Right ventricle myocardium inferior (tissue), 1 donor: ENCODE measurements at places on chromosomes 1 and 21. TPM values are rescaled to one million over a fixed set of nuclear protein-coding genes. Genes with fewer than 3 reads are reported as not detected.

DNA sequence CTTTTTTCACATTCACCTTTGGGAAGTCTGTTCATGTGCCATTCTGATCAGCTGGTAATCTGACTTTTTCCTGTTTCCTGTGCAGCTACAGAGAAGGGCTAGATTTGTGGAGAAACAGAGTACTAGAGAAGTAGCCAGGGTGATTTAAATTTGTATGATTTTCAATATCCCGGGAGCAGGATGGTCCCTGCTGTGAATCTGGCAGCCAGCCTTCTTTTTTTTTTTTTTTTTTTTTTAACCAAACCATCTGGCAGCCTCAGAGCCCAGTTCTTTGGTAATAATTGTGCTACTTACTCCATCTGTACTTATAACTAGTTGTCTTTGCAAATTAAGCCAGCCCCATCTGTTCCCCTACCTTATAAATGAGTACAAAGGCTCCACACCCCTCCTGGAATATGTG, 248.6 kb upstream of the DEPDC1 start:
- no peak for DNase-seq

DNA sequence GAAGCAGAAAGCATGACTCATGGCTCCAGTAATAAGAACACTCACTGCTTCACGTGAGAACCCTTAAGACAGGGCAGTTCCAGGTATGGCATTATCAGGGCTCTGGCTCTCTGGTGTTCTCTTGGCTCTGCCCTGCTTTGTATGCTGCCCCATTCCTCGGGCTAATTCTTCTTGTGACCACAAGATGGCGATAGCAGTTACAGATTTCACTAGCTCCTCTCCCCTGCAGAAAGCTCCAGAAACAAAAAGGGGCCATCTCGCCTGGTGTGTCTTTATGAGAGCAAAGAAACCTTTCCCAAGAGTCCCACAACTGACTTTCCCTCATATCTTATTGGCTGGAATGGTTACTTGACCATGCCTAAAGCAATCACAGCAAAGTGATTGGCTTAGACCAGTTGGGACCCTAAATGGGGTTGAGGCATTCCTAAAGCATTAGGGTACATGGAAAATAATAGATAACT, 60.1 kb downstream of the F3 start:
- DNase-seq: no peak

DNA sequence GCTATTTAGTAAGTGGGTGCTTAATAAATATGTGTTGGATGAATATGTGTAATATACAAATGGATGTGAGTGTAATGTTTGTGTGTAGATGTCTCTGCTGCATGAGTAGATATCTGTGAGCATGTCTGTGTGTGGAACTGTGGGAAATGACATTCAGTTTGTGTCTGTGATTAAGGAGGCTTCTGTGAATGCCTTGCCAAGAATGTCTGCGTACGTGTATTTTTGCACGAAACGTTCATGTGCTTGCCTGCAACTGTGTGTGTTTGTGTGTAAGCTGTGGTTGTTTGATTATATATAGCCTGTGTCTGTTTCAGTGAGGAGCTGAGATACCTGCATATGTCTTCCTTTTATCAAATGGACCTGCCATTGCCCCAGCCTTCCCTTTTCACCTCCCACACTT, 13.8 kb downstream of the DMBX1 start:
- DNase-seq: no peak

- no peak for DNase-seq
Observed at GRCh38 chr1:47235806-47236205, 3.8 kb upstream of the TAL1 start.

GRCh38 chr1:23591460-23592208, 32.3 kb upstream of the ID3 start:
- no peak for DNase-seq

- DNase-seq: peak; percentile 82
Observed at GRCh38 chr1:184753608-184754475, 816 bp downstream of the EDEM3 start.

DNA sequence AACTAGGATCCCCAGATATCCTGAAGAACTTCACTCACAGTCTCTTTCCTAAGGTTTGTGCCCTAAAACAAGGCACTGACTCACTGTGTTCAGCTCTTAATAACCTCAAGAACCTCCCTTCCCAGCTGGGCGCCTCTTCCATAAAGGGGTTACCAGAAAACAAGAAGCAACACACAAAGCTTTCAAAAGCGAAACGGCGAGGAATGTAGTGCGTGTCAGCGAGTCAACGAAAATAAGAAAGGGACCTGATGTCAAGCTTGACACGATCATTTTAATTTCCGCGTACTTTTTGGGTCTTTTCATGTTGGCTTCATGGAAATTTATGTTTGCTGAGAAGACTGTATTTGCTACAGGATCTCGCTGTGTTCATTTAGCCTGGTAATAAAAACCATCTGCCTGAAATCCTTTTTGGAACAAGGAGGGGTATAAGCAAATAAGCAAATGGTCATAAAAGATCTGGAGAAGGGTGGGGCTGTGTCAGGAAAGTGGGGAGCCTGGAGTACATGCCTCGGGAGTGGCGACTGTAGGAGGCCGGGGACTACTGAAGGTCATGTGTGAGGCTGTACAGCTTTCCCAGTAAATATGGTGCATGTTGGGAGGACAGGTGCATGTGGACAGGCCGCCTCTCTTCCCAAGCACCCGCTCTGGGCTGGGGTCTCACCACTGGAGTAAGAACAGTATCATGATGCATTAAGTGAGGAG, 11.4 kb upstream of the CLDN14 start:
- no peak for DNase-seq

DNA sequence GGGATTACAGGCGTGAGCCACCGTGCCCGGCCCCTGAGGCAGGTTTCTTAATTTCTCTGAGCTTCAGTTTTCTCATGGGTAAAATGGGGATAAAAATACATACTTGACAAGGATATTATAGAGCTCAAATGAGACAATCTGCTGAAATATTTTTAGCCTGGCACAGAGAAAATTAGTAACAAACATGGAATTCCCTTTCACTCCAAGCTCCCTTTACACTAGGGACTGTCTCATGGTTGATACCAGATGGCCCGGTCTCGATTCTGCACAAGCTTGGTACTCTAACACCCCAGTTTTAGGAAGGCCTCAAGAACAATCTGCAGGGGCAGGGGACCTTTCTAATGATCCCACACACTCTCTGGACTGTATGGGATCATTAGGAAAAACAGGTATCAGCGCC, 671.7 kb downstream of the SMYD3 start:
- no peak for DNase-seq

- no peak for DNase-seq
Observed at GRCh38 chr1:30977105-30977504, 68.5 kb upstream of the SDC3 start.

GRCh38 chr21:42465008-42465802, 30.8 kb downstream of the RSPH1 start:
- no peak for DNase-seq

GRCh38 chr1:47402591-47402990, 13.5 kb upstream of the FOXE3 start:
- no peak for DNase-seq

DNA sequence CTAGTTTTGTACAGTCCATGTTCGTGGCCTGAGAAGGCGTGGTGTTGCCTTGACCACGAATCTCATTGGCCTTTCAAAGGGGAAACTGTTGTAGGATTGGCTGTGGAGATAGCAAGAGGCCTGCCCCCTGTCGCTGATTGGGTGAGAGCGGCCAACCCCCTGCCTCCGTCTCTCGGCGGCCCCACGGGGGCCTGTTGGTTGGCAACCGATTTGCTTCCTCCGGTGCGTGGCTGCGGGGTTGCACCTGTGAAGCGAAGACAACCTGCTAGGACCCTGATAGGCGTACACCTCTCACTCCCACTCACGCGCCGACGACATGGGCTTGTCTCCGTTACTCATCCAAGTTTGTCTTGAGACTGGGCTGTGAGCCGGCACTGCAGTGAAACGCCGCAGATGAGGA, at the start of gene UBE2U:
TSS of gene UBE2U (plus strand) at position 204 of the 400 bp plus-strand sequence. CDS start 428 bp downstream, outside the sequence.
- DNase-seq: no peak

DNA sequence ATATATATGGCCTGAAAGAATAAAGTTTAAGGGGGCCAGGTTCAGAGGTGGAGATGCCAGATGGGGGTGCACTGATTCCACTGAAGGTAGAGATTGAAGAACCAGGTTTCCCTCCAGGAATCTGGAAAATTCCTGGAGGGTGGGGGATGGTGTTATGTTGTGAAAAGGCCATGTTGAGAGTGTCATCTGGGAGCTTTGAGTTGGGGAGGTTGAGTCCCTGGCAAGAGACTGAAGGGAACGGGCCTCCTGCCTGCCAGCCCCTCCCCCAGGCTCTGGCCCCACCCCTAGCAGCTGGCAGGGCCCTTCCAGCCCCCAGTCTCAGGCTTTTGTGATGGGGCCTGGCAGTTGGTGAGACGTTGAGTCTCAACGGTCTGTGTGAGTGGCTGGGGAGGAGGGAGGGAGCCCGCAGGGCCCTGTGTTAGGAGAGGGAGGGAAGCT, 4.1 kb downstream of the PTPRU start:
- DNase-seq: no peak

GRCh38 chr1:1678581-1679380, 13.8 kb downstream of the SLC35E2B start:
- DNase-seq: no peak

DNA sequence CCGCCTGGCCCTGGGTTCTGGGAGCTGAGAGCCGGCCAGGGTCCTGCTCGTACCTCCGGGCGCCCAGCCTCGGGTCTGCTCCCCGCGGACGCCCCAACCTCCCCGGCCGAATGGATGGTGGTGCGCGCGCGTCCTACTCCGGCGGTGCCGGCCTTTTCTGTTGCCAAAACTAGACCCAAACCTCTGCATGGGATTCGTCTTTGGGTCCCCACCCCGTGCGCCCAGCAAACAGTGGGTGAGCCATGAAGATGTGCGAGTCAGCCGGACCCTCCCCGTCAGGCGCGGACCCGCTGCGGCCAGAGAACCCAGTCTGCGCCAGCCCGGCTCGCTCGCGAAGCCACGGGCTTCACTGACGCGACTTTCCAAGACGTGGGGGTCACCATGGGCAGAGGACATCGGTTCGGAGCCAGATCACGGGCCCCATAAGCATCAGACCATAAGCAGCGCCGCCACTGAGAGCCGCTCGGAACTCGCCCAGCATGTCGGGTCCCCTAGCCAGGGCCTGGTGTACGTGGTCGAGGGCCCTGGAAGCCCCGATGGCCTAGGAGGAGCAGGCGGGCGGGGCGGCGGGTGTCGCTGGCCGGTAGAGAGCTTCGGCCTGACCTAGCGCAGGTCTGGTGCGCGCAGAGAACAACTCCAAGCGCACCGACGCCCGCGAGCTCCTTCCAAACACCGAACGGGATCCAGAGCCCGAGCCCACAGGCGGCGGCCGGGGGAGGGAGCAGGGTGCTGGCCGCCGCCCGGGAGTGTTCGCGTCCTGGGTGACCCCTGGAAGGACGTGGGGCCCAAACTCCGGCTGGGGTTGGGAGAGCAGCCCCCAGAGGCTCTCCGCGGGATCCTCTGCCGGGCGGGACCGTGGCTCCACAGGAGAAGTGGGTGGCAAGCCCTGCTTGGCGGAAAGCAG, 1.0 kb upstream of the TP73 start:
- no peak for DNase-seq

DNA sequence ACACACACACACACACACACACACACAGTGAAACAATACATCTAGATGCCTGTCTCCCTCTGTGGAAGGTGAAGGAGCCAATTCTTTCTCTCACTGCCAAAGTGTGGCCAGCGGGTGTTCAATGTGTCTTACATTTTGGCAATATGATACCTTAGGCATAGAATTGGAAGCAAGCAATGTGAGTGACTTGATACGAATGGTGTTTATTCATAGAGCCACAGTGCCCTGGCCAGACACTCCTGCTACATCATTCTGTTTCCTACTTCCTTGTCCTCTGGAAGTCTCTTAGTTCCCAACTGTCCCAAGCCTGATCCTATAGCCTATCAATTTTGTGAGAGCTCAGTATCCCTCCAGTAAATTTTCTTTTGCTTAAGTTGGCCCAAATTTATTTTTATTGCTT, 170.0 kb upstream of the L1TD1 start:
- no peak for DNase-seq

DNA sequence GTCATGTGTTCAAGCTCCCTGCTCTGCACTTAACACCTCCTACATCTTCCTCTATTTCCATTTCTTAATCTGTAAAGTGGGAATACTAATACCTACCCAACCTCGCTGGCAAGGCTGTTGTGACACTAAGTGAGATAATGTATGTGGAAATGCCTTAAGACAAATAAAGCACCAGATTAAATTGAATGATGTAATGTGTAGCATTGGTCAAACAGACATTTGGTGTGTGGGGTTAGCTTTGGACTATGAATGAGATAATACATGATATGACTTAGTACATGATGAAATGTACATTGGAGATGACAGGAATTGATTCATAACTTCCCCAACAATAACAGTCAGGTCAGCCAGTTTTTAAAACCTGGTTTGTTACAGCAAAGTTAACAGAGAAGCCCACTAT, 5.2 kb downstream of the AMPD1 start:
- DNase-seq: no peak

DNA sequence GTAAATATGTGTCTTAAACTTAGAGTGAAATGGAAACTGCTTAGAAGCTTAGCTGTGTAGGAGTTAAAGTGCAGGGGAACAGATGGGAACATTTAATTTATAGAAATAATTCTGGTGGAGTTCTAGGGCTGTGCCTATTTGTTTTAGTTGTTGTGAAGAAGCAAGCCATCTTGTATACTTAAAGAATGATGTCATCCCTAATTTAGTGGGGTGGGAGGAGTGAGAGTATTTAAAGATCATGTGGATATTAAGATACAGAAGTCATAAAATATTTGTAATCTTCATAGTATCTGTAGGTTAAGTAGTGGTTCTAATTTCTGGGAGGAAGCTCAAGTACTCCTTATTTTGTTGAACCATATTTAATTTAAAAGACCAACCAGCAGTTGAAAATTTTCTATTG, 41.5 kb downstream of the BACH1 start:
- DNase-seq: no peak

DNA sequence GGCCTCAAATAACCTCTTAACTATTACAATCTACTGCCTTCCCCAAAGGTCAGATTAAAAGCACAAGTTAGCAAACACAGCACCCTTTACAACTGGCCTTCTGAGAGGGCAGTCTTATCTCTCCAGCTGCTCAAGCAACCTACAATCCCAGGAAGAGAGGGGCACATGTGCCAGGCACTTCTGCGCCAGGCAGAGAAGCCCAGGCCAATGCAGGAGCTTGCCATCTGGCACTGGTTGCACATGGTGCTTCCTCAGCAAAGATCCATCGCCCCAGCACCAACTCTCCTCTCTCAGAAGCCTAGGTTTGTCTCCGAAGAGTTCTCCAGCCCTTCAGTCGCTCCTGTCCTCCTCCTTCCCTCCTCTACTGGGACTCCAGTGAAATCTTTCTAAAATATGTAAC, 2.5 kb downstream of the STK40 start:
- DNase-seq: no peak

- no peak for DNase-seq
Observed at GRCh38 chr1:74426208-74426937, 86.0 kb downstream of the LRRC53 start.

- no peak for DNase-seq
Observed at GRCh38 chr1:7503691-7504437, 267.2 kb upstream of the VAMP3 start.

GRCh38 chr1:185358957-185359356, 41.9 kb upstream of the IVNS1ABP start:
- no peak for DNase-seq

Gene GJA9
- not detected for total RNA-seq

Gene NTMT2
- total RNA-seq: 5.3 TPM

Gene CYB5RL
- total RNA-seq: 3.9 TPM

Gene AKR1A1
- 55.9 TPM for total RNA-seq

Gene PTPRC
- total RNA-seq: 9.7 TPM

Gene DCDC2B
- total RNA-seq: not detected

Gene PLA2G4A
- total RNA-seq: 2.5 TPM

Gene ZSWIM5
- total RNA-seq: 0.81 TPM

Gene LDLRAD1
- not detected for total RNA-seq

Gene SLC9C2
- total RNA-seq: 0.16 TPM

Gene COL9A2
- total RNA-seq: 0.24 TPM
